ENCODE measurements at places on chromosomes 1 and 21.

- DNase-seq, result no peak
Observed at GRCh38 chr1:7457811-7458210, 313.3 kb upstream of the VAMP3 start.

DNA sequence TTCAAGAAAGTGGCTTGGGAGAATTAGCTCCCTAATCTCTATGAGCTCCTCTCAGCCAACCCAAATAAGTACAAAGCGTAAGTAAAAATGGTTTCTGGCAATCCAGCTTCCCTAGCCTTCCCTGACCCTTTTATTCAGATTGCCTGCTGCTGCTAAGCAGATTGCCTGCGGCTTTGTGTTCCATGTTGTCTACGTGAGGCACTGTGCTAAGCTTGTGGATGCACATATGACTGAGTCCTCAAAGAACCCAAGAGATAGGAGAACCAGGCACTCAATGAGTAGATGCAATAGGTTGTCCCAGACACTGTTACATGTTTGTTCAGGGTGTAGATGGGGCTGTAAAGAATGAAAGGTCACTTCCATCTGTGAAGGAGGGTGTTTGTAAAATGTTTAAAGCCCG, 6.3 kb upstream of the OSBPL9 start:
- DNase-seq, result no peak

DNA sequence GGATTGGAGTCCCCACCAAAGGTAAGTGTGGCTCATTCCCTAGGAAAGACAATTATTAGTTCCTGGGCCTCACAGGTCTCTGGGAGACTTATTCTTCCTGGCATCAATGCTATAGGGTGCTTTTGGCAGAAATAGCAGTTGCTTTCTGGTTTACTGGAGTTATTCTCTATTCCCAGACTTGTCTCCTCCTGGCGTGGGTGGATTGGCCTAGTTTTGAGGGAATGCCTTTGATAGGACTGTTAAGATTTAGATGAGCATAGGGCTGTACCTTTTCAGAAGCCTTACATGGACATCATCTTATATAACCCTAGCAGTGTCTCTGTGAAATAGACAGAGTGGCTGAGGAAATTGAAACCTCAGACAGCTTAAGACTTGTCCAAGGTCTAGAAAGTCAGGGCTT, 9.0 kb downstream of the PFKFB2 start:
- no peak for DNase-seq

DNA sequence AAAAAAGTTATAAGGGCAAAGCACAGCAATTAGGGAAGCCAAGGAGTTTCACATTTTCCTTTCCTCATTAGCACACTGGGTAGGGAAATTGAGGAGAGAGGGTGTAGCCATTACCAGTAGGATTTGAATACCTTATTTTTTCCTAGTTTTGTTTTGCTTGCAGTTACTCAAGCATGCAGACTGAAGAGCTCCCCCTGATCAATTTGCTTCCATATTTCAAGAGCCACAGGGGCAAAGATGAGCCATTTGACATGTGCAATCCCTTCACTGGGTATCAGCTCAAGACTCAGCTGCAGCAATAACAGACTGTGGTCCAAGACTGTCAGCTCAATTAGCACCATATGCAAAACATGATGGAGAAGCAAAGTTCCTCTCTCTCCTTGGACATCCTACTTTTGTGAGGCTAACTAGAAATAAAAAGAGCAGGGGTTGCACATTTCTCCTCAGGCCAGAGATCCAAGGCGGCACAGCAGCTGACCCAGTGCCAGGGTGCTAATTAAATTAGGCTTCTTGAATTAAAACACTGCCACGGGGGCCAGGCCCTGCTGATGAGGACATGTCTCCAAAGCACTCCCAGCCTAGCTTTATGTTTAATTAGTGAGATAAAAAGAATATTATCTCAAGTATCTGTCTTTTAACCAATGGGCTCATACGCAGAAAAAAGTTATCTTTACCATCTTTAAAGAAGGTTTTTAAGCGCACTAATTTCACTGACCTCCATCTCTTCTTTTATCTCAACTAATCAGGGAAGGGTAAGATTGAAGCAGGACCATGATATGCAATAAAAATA, 36.7 kb upstream of the LRRC53 start:
- no peak for DNase-seq

DNA sequence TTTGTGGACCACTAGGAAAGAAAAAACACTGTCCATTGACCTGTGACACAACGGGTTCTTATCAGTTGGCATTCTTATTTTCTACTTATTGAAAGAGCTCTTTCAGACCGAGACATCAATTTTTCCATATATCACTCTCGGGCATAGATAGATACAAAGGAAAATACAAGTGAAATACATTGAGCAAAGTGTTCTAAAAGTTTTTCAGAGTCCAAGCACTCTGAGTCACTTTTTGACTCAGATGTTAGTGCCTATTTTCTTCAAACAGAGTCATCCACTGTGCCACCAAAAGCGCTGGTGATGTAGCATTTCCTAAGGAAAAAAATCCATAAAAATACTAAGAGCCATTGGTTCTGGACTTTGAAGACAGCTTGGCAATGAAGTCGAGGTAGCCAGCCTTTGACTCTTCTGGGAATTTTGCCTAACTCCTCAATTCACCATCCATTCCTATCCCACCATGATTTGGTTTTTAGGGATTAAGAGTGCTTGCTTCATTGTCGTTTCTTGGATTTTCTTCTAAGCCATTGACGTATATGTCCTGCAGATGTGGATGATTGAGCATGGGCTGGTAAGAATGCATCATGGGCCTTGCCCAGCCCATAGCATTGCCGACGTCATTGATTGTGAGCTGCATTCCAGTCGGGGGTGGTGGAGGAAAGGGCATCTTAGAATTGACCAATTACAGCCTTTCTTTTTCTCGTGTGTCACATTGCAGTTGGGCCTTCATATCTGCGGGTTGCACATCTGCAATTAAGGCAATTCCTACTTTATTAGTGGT, 10.6 kb downstream of the GALNT2 start:
- DNase-seq, result peak; percentile 72

DNA sequence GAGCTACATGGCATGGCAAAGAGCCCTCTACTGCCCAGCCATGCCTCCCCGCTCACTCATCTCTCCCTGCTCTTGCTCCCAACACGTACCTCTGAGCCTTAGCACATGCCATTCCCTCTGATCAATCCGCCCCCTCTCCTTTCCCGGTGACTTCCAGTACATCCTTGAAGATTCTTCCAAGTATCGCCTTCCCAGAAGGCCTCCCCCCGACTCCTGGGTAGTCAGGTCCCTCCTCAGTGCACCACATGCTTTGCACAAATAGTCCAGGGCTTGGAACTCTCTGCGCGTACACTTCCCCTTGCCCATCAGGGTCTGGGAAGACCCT, 77.0 kb upstream of the IFFO2 start:
- no peak for DNase-seq

- no peak for DNase-seq
Observed at GRCh38 chr1:10593750-10594149, 119.0 kb downstream of the PEX14 start.

GRCh38 chr21:29496337-29496736, 197.6 kb downstream of the BACH1 start:
- DNase-seq, result no peak

DNA sequence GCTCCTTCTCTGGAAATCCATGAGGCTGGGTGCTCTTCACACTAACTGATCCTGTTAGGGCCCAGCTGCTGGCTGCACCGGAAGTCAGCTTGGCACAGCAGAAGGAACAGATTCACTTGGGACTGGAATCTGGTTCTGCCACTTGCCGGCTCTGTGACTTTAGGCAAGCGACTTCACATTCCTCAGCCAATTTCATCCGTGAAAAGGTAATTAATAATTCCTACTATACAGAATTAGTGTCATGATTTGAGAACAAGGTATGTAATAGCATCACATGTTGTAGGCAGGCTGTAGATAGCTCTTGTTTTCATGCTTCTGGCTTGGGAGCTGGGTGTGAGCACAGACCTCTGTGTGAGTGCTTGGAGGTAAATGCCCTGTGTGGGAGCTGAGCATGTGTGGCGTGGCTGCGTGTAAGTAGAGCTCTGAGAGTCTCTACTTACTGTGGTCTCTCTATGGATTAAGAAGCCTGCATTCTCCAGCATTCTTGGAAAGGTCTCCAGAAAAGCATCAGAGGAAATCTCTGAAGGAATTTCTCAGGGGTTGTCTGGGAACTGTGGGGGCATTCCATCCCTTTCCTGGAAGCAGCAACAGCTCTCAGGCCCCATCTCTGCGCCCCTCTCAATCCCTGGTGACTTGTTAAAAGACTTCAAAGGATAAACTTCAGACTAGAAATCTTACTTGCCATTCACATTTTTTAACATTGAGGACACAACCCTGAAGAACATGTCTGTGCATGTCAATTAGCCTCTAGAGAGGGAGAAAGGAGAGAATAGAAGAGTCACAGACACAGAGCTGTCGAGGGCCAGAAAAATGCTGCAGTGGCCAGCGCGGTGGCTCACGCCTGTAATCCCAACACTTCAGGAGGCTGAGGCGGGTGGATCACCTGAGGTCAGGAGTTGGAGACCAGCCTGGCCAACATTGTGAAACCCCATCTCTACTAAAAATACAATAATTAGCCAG, 47.7 kb upstream of the PPM1J start:
- no peak for DNase-seq

GRCh38 chr1:207813512-207813881, 61.6 kb downstream of the CD46 start:
- DNase-seq, result no peak

DNA sequence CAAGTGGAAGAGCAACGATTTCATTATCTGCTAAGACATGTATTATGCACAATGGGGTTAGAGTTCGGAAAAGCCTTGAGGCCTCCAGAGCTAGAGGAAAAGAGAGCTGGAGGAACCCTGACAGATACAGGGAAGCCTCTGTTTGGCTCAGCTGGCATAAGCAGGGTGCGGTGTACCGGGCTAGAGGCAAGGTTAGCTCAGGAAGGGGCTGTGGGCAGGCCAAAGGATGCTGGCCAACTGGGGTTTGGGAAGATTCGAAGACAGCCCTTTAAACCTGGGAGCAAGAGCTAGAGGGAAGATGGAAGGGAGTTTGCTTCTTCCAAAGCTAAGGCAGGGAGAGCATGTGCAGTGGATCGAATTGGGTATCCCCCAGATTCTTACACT, 107.6 kb upstream of the TLR5 start:
- DNase-seq, result no peak

DNA sequence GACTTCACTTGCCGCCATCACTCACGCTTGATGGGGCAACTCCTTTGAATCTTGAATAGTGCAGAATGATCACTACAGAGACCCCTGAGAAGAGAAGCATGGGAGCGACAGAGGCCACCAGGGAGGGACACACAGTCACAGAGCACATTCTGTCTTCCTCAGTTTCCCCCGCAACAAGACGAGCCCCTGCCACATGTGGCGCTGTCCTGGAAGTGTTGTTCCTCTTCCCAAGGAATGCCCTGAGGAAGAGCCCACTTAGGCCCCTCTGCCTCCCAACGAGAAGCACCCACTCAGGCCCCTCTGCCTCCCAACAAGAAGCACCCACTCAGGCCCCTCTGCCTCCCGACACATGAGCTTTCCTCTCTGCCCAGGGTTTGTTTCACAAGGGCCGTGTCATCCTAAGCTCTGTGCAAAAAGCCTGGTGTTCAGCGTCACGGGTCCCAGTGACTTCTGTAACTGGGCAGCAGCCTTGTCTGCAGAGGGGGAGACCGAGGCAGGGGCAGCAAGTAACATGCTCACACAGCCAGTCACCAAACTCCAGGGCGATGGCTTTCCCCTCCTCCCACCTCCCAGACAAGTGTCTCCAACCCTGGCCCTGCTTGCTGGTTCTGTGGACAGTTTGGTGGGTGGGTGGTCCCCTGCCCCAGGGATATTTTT, 19.8 kb downstream of the SLC37A1 start:
- DNase-seq, result no peak

- no peak for DNase-seq
Observed at GRCh38 chr1:52474807-52475206, 70.4 kb downstream of the PRPF38A start.

DNA sequence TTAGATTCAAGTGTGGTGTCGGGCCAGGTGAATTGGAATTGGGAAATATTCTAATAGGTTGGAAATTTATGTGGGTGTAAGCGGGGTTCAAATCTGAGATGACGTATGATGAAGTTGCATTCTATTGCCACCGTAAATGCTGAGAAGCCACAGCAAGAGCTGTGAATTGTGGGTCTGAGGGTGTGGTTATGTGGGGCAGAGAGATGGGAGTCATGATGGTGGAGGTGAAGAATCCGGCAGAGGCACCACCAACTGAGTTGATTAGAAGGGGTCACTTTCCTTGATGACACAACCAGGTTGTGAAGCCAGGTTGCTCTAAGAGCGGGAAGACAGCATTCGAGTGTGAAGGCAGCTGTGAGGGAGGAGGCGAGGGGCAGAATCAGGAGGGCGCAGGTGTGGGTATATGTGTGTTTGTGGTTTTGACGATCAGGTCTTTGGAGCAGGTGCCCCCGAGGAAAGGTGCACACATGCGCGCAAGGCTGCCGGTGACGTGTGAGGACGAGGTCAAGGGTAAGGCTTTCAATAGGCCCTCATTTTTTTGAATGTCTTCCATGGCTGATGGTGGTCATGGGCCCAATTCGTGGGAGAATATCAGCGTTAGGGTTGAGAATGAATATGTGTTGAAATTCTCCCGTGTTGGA, 18.7 kb downstream of the LRRC3 start:
- no peak for DNase-seq

- no peak for DNase-seq
Observed at GRCh38 chr1:95096218-95096841, 20.8 kb upstream of the TLCD4 start.

GRCh38 chr1:54887665-54888071, 673 bp upstream of the DHCR24 start:
- no peak for DNase-seq

DNA sequence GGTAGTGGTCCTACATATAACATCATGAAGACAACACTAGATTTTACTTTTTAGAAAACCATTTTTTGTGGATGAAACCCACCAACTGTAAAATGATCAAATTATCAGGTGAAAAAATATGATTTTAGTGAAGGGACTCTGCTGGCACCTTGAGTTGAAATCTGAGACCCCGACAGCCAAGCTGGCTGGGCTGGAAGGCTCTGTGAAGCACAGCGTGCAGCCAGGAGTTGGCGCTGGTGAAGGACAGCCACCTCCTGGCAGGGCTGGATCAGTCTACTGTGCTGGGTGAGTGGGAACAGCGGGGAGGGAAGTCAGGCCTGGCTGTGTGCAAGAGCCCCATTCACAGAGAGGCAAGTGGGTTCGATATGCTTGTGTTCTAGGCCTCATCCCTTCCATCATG, 47.9 kb downstream of the DDAH1 start:
- no peak for DNase-seq

DNA sequence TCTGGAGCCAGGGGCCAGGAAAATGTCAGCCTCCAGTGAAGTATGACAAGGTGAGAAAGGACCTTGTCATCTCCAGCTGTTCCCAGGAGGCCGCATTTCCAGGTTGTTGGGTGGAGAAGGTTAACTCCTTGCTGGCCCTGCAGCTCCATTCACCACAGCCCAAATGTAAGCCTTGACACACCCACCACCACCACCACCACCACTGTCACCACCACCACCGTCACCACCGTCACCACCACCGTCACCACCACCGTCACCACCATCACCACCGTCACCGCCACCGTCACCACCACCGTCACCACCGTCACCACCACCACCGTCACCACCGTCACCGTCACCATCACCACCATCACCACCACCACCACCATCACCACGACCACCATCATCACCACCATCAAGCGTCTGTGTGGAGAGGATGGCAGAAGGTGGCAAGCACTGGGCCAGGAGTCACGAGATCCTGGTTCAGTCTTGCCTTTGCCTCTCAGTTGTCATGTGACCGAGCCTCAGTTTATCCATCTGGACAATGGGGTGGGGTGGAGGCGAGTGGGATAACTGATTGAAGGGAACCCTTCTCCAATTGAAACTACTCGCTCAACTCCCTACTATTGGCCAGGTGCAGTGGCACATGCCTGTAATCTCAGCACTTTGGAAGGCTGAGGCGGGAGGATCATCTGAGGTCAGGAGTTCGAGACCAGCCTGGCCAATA, 21.2 kb upstream of the FAM131C start:
- no peak for DNase-seq

Measured in RCC 7860 (cell line).